Stimulated activated CD8-positive, alpha-beta memory T cell treated with anti-CD3 and anti-CD28 coated beads, Interleukin-7, amount 100 ng/mL, for 4 hours (primary cell): ENCODE measurements at places on chromosomes 2 and 18.

- DNase-seq, result no peak
These were observed 137.2 kb downstream of the FTCDNL1 start for GRCh38 chr2:199713746-199714145.

- no peak for DNase-seq
These were observed 66.3 kb downstream of the ARHGAP15 start for GRCh38 chr2:143195511-143195910.

DNA sequence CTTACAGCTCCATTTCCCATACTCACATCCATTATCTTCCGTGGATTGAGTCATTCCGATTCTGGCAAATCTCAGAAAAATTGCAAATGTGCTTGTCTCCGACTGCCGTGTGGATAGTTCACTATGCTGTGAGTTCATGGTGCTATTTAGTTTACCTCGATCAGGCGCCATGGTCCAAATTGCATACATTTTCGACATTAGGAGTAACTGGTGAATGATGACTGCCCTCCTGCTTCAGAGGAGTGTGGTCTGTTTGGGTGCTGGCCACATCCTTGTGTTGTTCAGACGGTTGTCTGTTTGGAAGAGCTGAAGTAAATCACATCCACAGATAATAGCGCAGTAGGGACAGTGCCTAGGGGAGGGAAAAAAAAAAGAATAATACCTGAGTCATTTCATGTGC, 439.5 kb downstream of the ZNF516 start:
- DNase-seq, result no peak

GRCh38 chr2:223923976-223924375, 21.2 kb downstream of the WDFY1 start:
- DNase-seq, result no peak

DNA sequence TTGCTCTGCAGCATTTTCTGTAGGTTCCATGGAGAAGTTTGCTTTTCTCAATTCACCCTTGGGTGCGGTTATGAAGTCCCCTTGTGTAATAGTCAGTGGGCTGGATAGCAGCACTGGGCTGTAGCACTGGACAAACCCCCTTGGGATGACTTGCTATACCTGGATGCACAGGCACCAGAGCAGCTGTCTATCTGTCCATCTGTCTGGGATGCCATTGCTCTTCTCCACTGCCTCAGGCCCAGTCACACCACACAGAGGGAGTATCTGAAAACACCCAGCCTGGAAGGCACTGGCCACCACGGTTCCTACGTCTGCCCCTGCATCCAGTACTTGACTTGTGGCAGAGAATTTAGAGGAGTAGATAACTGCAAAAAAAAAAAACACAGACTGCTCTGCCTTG, 254.5 kb downstream of the TFCP2L1 start:
- DNase-seq, result no peak

GRCh38 chr2:181575024-181575649, 81.8 kb downstream of the CERKL start:
- no peak for DNase-seq

DNA sequence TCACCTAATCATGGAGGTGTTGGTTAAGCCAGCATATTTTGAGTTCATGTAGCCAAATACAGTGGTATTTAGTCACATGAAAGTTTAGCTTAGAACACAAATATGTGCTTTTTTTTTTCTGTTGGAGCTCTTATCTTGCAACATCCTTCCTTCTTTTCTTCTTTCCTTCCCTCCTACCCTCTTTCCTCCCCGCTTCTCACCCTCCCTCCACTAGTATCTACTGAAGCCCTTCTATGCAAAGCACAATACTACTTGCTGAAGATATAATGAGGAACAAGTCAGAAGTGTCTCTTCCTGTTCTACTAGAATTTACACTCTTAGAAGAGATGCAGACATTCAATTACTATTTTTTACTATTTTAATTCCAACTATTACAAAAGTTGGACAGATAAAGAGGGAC, 105.0 kb upstream of the ITGA4 start:
- DNase-seq, result no peak

GRCh38 chr2:223474893-223475292, 127.3 kb downstream of the SCG2 start:
- DNase-seq, result no peak

GRCh38 chr2:175154661-175155082, 13.3 kb downstream of the ATF2 start:
- no peak for DNase-seq

DNA sequence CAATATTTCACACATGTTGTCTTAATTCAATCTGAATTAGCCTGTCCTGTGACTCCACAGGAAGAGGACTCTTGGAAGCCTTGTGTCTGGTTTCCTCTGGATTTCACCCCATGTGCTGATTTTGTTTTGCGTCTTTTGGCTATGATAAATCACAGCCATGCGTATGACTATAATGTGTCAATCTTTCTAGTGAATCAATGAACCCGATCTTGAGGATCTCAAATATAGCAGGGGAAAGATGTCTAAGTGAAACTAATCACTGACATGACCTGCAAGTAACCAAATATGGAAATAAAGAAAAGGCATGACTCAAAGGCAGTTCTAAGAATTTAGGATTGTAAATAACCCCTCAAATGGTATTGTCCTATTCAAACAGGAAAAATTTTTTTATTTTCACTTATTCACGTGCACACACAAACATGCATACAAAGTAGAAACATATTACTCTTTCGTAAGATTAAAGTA, 8.2 kb downstream of the WDFY1 start:
- no peak for DNase-seq

GRCh38 chr2:101022221-101022620, 20.1 kb downstream of the RPL31 start:
- DNase-seq, result no peak

DNA sequence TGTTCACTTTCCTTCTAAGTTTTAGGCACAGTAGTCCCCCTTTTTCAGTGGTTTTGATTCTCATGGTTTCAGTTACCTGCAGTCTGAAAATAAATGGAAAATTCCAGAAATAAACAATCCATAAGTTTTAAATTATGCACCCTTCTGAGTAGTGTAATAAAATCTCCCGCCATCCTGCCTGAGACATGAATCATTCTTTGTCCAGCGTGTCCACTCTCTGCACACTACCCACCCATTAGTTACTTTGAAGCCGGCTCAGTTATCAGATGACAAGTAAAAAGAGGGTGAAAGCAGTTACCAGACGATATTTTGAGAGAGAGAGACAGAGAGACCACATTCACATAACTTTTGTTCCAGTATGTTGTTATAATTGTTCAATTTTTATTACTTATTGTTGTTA, 400.5 kb downstream of the TMX3 start:
- no peak for DNase-seq

GRCh38 chr2:23554054-23554697, 169.2 kb downstream of the KLHL29 start:
- DNase-seq, result no peak

- DNase-seq, result no peak
These were observed 3.6 kb upstream of the LCT start for GRCh38 chr2:135840601-135841000.

DNA sequence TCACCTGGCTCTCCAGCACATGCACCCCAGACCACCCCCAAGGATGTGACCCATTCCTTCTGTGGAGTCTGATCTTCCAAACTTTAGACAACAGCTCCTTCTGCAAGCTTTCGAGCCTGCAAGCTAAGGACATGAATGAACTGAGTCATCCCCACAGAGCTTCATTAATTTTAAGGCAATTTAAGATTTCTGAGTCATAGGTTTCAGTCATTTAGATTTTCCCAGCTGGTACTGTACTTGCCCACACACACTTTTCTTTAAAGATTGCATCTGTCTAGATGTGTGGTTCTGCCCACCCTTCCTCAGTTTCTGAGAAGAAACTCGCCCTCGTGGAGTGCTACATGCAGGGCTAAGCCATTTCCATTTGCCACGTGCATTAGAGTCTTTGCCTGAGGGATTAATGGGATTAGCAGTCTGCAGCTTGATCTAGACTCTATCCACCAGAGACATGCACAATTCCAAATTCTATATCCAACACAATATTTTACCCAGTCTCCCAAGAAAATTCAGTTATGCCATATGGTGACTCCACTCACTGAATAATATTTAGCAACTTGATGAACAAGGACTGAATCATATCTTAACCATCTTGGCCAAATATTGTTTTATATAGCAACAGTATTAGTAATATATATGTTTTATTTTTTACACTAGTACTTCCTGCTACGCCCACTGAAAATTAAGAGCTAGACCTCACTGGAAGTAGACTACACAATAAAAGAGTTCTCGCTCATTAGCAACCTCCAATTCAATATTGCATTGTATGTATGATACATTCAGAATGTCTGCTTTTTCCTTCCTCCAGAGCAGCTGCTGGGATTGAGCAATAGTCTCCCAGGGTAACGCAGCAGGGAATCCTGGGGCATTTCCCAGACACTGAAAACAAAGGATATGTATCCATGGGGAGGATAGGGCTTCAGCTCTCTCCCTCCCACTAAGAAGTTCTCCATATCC, 14.3 kb upstream of the TRIB2 start:
- no peak for DNase-seq

GRCh38 chr2:191670076-191670475, 7.9 kb upstream of the NABP1 start:
- no peak for DNase-seq
